ENCODE measurements at places on chromosomes 2 and 18.

DNA sequence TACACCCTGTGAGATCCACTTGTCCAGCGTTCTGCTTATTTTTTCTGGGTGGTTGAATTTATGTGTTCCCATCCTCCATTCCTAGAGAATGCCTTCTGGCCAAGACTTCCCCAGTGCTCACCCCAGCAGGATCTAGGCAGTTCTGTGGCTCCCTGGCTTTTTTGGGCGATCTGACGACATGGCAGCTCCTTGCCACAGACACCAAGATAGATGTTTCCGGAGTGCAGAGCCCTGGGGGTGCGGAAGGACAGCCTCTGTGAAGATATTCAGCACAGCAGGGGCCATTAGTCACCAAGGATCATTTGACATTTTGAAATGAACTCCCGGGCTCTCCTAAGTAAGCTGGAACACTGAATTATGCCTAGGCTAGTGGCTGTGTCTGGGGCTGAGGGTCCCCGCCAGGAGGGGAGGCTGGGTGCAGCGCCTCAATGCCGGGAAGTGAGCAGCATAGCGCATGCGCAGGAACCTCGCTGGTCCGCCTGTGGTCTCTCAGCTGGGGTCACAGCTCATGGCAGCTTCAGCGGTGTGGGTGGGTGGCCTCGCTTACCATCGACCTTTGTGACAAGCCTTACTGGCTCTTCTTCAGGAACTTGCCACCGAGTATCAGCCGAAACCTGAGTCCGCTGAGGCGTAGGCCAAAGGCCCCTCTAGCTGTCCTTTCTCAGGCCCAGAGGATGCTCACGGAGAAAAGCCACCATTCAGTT lies 60.3 kb downstream of the MEX3C start:
- DNase-seq: no peak

DNA sequence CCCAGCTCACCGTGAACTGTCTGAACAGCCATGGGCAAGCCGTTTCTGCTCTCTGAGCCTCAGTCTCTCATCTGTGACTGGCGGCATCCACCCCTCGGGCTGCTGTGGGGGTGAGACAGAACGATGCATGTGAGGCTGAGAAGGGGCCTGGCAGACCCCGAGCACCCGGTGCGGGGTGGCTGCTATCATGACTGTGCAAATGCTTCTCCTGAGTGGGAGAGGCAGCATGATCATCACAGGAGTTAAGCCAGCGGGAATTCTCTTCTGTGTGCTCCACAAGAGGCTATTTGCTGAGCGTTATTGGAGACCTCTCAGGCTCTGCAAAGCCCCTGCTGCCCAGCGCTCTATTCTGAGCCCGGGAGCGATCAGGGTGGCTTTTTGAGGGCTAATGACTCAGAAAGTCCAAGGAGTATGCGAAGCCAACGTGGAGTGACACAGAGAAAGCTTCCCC lies 45.8 kb upstream of the ID2 start:
- DNase-seq: no peak

GRCh38 chr2:150134223-150134857 lies 353.1 kb downstream of the RND3 start:
- no peak for DNase-seq

- DNase-seq: no peak
These were observed 296.9 kb upstream of the CYRIA start for GRCh38 chr2:16962505-16962904.

DNA sequence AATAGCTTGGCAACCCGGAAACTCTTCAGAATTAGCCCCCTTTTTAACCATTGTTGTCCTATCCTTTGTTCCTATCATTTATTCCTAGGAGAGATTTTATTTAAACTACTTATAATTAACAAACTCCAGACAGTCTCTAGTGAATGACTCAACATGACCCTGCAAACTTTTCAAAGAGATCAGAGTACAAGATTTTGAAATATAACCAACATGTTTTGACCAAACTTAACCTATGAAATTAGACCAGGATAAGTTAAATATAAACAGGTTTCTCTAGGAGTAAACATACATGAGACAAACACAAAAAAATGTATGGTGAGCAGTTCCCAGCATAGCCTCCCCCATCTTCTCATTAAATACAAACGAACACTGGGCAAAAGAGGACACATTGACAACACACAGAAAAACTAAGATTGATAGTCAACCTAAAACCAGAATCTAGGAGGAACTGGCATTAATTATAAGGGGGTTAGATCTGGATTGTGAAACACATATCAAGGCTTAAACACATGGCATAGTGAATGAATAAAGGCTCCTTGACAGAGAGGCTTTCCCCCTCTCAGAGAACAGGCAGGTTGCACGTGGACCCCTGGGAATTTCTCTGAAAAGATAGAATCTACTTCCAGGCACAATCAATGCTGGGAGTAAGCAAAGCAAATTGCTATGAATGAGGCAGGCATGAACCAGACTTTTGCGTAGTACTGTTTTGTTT lies 284.1 kb downstream of the IRS1 start:
- DNase-seq: no peak

DNA sequence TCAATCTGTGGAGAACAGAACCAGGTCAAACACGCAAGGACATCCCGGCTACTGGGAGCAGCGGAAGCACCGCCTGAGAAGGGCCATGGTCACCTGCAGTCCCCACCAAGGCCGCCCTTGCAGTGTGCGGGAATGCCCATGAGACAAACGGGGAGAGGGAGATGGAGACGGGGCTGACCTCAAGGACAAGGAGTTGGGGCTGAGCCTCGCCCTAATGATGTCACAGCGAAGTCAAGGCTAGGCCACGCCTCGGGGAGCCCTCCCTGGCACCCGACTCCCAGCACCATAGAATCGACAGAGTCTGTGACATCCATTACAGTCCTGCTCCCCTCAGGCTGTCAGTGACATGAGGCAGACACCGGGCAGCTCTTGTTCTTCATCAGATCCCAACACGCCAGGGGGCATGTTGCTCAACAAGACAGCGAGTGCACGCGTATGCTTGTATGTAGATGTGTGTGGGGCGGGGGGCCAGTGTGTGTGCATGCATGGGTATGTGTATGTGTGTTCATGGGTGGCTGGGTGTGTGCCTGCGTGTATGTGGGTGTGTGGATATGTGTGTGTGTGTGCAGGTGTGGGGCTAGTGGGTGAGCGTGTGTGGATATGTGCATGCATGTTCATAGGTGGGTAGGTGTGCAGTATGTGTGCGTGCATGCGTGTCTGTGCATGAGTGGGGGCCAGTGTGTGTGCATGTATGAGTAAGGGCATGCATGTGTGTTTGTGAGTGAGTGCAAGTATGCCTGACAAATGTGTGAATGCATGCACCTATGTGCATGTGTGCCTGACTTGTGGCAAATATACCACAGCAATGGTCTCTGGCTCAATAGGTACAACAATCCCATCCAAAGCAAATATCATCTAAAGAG lies 57.0 kb downstream of the ANKMY1 start:
- no peak for DNase-seq

GRCh38 chr18:74336656-74337055 lies 21.0 kb downstream of the C18orf63 start:
- DNase-seq: no peak

DNA sequence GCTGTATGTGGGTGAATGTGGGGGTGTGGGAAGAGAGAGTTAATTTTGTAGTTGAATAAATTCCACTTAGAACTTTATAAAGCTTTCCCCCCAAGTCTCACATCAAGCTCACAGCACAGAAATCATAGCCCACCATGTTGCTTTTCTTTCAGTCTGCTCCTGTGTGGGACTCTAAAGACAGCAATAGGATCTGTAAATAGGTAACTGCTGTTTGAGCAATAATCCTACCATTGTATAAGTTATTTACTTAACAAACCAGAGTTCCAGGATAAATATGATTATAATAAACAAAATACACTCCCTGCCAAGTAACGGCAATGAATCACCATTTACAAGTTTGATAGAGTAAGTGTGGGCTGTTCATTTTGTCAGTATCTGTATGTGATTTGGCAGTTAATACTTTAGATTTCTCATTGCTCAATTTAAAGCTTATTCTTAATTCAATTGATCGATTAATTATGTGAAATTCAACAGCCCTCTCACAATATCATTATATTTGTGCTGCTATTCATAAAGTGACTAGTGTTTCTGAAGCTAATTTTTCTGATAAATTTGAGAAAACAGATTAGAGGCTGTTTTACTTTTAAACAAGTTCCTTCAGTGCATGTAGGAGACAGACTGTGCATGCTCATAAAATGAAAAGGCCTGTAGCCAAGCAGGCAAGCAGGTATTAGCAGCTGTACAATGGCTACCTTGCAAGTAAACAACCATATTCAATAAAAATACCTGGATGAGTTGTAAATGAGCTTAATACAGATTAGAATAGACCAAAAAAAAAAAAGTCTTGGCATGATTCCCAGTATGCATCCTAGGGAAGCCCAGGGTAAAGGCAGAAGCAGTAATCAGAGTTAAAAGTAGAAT lies 142.7 kb downstream of the PDE11A start:
- no peak for DNase-seq

DNA sequence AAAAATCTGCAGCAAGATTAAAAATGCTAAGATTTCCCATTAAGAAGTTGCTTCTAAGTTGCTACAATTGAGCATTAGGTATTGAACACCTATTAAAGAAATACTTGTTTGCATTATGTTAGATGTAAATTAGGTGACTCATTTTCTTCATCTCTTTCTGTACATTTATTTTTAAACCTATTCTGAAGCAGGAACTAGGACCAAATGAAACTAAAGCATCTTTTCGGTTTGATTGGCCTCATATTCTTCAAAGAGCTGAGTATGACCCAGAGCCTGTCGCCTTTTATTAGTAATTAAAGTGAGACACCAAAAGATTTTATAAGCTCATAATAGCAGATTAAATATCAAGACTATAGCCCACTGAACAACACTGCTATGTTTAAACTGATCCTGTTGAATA lies 83.4 kb upstream of the ZEB2 start:
- DNase-seq: no peak

GRCh38 chr2:64359892-64360657 lies 93.9 kb upstream of the LGALSL start:
- no peak for DNase-seq

DNA sequence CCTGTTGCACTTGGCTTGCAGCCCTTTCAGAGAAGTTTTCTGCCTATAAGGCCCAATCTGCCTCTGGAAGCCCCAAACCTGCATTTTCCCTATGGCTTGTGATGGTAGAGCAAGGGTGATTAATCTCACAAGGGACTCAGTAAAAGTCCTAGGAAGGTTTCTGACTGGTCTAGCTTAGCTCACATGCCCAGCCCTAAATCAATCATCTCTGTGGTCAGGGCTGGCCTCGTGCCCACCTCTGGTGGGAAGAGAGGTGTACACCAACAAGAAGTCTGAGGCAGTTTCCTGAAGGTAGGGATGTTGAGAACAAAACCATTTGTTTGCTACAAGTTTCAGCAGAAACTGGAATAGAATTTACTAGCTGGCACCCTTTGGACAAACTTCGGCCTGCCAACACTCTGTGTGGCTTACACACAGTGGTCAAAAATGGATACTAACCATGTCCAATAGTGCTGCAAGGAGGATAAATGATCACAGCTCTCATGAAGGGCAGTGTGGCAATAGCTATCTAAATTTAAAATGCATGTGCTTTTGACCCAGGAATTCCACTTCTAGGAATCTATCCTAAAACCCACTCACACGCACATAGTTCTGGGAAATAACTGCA lies 96.4 kb downstream of the EN1 start:
- no peak for DNase-seq

GRCh38 chr2:104402825-104403224 lies 451.1 kb upstream of the POU3F3 start:
- no peak for DNase-seq

GRCh38 chr18:51833850-51834249 lies 506.1 kb upstream of the DCC start:
- DNase-seq: no peak

GRCh38 chr2:209322905-209323512 lies 100.8 kb upstream of the MAP2 start:
- DNase-seq: no peak

DNA sequence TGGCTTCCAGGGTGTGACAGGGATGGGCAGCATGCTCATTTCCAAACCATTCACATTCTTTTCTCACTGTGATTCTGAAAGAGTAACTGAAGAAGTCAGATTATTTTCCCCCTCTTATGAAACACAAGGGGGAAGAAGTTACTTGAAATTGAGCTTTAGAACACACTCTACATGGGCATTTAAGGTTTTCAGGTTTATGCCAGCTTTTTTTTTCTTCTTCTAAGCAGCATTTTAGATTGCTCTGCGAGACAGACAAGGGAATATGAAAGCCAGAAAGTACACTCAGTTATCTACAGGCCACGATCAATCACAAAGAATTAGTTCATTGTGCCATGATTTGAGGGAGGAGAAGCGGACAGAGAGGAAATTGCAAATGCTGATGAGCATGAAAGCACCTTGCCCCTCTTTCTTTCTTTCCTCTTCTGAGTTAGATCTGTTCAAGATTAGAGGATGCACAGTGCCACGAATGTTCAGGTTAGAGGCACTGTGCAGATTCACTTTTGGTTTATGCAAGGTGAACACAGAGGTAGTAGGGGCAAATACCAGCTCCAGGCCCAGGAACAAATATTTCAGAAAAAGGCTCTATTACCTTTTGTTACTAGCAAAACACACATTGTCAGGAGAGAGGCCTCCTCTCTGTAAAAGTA lies 49.2 kb downstream of the CXCR4 start:
- DNase-seq: no peak

DNA sequence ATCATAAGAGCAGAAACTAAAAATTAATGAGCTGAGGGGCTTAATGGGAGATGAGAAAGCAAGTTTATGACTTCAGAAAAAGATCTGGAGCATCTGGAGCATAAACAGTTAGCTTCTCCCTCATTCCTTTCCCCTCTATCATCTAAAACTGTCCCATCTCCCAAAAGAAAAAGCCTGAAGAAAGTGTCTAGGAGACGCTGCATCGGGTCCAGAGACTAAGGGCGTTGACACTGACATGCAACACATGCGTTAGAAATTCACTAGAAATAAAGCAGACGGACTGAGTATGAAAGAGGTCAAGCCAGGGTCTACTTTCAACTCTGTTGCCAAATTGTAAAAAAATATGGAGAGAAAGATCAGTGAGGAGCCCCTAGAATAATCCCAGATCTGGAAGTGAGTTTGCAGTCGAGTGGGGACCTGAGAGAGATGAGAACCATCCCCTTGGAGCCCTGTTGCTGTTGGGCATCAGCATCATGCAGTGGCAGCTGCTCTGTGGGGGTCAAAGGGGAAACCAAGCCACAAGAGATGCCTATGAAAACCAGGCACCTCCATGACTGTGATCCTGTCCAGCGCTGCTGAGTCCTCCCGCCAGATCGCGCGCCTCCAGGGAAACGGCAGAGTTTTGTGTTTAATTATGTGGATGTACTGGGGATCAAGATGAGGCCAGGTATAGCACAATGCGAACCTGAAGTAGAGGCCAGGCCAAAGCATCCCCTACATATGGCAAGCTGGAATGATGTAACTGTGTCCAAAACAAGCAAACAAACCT lies 13.9 kb downstream of the ANTXR1 start:
- DNase-seq: no peak

- DNase-seq: no peak
These were observed 16.0 kb upstream of the IKZF2 start for GRCh38 chr2:213167271-213167930.

DNA sequence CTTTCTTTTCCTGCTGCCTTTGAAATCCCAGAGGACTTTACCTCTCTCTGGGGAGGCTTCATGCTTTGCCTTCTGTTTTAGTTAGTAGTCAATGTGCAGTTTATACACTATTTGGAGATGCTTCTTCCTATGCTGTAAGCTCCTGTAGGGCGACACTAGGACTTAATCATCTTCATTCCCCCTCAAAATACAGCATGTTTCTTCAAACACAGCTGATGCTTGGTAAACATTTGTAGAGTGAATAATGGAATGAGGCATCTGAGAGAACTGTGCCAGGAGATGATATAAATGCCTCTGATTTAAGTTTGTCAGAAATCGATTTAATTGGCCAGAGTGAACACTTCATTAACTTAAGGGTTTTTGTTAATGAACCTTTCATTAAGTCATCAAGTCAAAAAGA lies 43.4 kb downstream of the LHCGR start:
- DNase-seq: no peak

- no peak for DNase-seq
These were observed 2.7 kb upstream of the PID1 start for GRCh38 chr2:229273723-229274338.

All from cortex of kidney (tissue), 1 donor.